Osteocyte (in vitro differentiated cells): ENCODE measurements at places on chromosomes 1 and 21. TPM values are rescaled to one million over a fixed set of nuclear protein-coding genes. Genes with fewer than 3 reads are reported as not detected.

CD247 gene
- total RNA-seq: not detected in 2 replicates

CASZ1 gene
- 1.2 and 1.8 TPM in 2 replicates for total RNA-seq

ARHGEF19 gene
- total RNA-seq: 8.5 and 9.5 TPM in 2 replicates

APOBEC4 gene
- total RNA-seq: not detected in 2 replicates

- no peaks in the 10 kb centered on the region for H3K36me3 ChIP-seq
- no peak for DNase-seq
- peaks cover 5% of the 10 kb centered on the region for H3K4me1 ChIP-seq
- H3K4me3 ChIP-seq: no peak overlapping the region
Measured at GRCh38 chr1:64231654-64232053, 28.2 kb downstream of the UBE2U start.

DNA sequence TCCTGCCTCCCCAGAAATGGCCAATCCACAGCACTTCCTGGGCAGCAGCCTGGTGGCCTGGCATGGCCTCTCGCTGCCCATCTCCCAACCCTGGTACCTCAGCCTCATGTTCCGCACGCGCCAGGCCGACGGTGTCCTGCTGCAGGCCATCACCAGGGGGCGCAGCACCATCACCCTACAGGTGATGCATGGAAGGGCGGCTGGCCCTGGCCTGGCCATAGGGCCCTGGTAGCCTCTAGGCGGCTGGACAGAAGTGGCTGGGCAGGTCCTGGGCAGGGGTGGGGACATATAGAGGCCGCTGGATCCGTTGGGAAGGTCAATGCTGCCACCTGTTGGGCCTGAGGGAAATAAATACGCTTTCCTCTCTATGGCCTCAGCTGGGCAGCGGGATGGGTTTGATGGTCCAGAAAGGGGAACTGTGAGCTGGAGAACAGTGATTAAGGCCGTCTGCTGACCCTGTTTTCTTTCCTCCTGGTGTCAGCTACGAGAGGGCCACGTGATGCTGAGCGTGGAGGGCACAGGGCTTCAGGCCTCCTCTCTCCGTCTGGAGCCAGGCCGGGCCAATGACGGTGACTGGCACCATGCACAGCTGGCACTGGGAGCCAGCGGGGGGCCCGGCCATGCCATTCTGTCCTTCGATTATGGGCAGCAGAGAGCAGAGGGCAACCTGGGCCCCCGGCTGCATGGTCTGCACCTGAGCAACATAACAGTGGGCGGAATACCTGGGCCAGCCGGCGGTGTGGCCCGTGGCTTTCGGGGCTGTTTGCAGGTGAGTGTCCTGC is 14.4 kb downstream of the CELSR2 start:
- peaks cover 7% of the 10 kb centered on the region for H3K36me3 ChIP-seq
- no peak overlapping the region for H3K4me3 ChIP-seq
- peak; percentile 94 for DNase-seq
- H3K27me3 ChIP-seq: no peaks in the 10 kb centered on the region
- H3K4me1 ChIP-seq: peaks cover 5% of the 10 kb centered on the region

DNA sequence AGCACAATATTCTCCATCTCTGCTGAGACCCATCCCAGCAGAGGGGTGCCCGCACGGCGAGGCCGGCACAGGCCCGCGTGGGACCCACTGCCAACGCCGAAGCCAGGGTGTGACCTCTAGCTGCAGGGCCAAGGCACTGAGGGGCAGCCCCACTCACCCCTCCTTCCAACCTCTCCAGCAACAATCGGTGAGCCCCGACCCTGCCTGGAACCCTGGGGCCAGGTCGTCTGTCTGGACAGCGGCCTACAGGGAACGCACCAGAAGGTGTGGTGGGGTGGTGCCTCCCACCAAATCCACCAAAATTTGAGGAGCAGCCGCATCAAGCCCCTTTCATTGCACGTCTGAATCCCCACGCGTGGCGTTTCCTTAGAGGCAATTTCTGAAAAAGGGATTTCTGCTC is 63.0 kb upstream of the ADARB1 start:
- H3K4me3 ChIP-seq: no peak overlapping the region
- H3K27me3 ChIP-seq: no peaks in the 10 kb centered on the region
- H3K4me1 ChIP-seq: peaks cover 46% of the 10 kb centered on the region
- H3K27ac ChIP-seq: no peak overlapping the region
- DNase-seq: no peak

- H3K36me3 ChIP-seq: peaks cover 3% of the 10 kb centered on the region
- H3K27me3 ChIP-seq: no peaks in the 10 kb centered on the region
- H3K27ac ChIP-seq: peak overlapping the region; percentile 84
- H3K4me3 ChIP-seq: no peak overlapping the region
Measured at GRCh38 chr1:85406081-85406480, 58.9 kb downstream of the DDAH1 start.

DNA sequence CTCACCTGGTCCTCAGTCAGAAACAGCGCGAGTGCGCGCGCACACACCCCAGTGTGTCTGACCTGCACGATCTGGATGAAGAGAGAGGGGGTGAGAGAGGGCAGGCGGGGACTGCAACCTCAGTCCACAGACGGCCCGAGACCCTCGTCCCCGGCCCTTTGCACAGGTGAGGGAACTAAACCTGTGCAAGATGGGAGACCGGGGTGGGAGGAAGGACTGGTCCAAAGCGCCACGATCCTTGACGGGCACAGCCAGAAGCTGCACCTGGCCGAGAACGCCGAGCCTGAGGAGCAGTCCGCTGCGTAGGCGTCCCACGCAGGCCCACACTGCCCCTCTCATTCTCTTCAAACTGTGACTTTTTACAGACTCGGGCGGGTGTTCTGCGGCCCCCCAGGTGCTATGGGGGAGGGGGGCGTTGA is 519 bp upstream of the IQCC start:
- H3K27ac ChIP-seq: peak overlapping the region; percentile 84
- no peaks in the 10 kb centered on the region for H3K27me3 ChIP-seq
- peak overlapping the region; percentile 85 for H3K4me3 ChIP-seq
- no peaks in the 10 kb centered on the region for H3K36me3 ChIP-seq
- H3K4me1 ChIP-seq: peaks cover 26% of the 10 kb centered on the region
- no peak for DNase-seq

DNA sequence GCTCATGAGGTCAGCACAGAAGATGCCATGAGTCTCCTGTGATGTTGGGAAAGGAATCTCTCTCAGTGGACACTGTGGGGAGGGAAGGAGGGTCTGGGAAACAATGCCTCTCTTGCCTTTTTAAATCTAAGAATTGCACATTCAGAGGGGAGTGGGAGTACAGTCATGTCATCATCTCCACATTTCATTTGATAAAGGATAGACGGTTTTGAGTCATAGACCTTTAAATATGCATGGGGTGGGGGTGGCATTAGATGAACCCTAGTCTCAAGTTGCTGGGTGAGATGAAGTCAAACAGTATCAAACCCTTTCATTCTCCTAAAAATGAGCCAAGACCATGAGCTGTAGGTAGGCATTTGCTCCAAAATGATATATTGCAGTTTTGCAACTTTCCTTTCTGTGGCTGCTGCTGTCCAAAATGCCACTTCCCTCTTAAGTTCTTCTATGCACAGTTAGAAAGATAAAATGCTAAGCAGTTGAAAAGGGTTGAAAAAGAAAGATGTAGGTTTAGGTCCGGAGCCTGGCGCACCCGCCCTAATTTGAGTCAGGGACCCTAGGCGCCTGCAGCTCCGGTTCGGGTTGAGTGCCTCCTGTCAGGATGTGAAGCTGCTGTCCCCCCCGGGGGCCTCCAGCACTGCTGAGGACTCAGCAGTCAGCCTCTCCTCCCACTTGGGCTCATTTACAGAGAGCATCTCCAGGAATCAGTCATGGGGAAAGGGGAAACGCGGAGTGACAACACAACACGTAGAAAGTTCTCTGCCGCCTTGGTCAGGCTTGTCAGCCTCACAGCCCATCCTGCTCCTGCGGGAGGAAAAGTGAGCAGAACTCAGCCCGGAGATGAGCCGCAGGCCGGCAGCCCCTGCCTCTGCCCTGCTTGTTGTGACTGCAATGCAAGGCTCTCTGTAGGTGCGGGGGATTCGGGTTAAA is 479.3 kb upstream of the RUNX1 start:
- H3K4me3 ChIP-seq: peak overlapping the region; percentile 32
- DNase-seq: no peak
- no peaks in the 10 kb centered on the region for H3K27me3 ChIP-seq
- H3K27ac ChIP-seq: peak overlapping the region; percentile 44
- H3K4me1 ChIP-seq: peaks cover 26% of the 10 kb centered on the region

DNA sequence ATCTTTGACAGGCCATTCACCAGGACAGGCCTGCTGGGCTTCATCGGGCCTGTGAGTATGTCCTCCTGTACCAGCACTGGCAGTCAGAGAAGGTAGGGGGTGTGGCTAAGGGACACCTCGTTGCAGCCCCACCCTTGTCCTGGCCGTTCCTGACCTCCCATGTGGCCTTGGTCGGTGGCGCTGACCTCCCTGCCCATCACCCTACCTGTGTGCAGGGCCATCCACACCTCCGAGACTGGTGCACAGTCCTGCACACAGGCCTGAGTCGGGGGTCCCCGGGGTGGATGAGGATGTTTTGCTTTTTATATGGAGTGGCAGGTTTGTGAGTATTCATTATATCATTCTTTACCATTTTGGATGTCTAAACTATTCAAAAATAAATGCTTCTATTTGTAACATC is 59.0 kb downstream of the S100B start:
- no peaks in the 10 kb centered on the region for H3K27me3 ChIP-seq
- peaks cover 32% of the 10 kb centered on the region for H3K36me3 ChIP-seq
- no peak overlapping the region for H3K27ac ChIP-seq
- no peak for DNase-seq
- no peaks in the 10 kb centered on the region for H3K4me1 ChIP-seq
